ENCODE measurements at places on chromosomes 4 and X.
A peak's percentile ranks its signal among the peaks of the same experiment; 100 is the strongest.

- no peak for DNase-seq
Observed at GRCh38 chr4:162682651-162683050, 484.0 kb downstream of the NAF1 start.

- no peak for DNase-seq
Observed at GRCh38 chrX:16558489-16558888, 91.5 kb upstream of the S100G start.

- no peak for DNase-seq
Observed at GRCh38 chrX:77493677-77494553, 46.7 kb downstream of the FGF16 start.

- no peak for DNase-seq
Observed at GRCh38 chrX:41108007-41108406, 22.8 kb downstream of the USP9X start.

GRCh38 chrX:18674417-18674787, 2.5 kb upstream of the RS1 start:
- no peak for DNase-seq

GRCh38 chr4:85669204-85669603, 194.3 kb downstream of the ARHGAP24 start:
- no peak for DNase-seq

- DNase-seq, result peak; percentile 74
Observed at GRCh38 chrX:154804957-154805695, at the start of gene MPP1. MPP1 (minus strand) TSS chrX:154805485; CDS start chrX:154805373, 112 bp downstream.

- no peak for DNase-seq
Observed at GRCh38 chr4:107125496-107125895, 89.4 kb upstream of the DKK2 start.

- no peak for DNase-seq
Observed at GRCh38 chr4:180059216-180059881, 2183.9 kb upstream of the TENM3 start.

GRCh38 chrX:11778230-11778629, 20.2 kb downstream of the MSL3 start:
- no peak for DNase-seq

- no peak for DNase-seq
Observed at GRCh38 chrX:5586726-5587125, 641.9 kb downstream of the NLGN4X start.

GRCh38 chr4:7956270-7956808, 16.7 kb upstream of the AFAP1 start:
- DNase-seq, result no peak

DNA sequence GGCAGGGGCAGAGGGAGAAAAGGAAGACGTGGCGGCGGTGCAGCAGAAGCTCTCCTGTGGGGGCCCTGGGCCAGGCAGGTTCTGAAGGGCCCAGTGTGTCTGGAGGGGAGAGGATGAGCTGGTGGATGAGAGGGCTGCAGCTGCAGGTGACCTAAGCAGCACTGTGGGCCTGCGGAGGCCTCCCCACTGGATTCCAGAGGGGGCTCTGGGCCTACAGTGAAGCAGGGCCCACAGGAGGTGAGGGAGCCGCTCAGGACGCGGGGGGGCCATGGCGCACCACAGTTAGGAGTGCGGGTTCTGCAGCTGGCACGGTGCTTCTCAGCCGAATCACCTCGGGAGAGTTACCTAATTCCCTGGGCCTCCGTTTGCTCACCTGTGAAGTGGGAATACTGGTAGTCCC, 10.5 kb downstream of the ABLIM2 start:
- no peak for DNase-seq

GRCh38 chrX:9339603-9340491, 125.0 kb upstream of the TBL1X start:
- DNase-seq, result peak; percentile 24

GRCh38 chrX:32280921-32281320, 930.4 kb downstream of the DMD start:
- DNase-seq, result no peak

DNA sequence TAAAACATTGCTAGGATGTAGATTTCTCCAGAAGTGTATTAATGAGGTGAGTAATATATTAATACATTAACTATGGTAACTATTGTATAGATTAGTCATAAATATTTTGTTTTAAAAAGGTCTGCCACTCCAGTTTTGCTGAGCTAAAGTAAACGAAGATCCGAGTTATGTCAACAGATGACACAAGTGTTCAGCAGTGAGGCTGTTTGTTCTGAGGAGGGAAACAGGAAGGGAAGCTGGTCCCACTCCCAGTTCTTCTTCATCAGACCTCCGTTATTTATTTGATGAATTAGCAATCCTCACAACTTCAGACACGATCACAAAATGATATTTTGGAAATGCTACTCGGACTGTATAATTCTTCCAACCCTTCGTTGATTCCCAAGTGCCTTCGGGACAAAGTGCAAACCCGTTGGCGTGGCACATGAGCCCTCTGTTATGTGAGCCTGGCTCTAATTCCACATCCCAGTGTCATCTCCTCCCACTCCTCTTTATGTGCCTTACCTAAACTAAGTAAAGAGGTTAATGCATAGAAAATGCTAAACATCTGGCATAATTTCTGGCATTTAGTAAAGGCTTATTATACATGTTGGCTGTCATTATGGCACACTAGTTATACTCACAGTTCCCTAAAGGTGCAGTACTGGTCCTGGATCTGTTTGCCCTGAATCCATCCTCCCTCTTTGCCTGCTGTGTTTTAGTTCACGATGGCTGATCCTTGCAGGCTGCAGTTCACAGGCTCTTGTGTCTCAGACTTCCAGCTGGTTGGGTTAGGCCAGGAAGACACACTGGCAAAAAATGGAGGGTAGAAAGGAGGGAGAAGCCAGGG, 190.6 kb upstream of the LNX1 start:
- DNase-seq, result no peak

Data from T-helper 2 cell (primary cell).